ENCODE measurements at places on chromosomes 11 and 22.

DNA sequence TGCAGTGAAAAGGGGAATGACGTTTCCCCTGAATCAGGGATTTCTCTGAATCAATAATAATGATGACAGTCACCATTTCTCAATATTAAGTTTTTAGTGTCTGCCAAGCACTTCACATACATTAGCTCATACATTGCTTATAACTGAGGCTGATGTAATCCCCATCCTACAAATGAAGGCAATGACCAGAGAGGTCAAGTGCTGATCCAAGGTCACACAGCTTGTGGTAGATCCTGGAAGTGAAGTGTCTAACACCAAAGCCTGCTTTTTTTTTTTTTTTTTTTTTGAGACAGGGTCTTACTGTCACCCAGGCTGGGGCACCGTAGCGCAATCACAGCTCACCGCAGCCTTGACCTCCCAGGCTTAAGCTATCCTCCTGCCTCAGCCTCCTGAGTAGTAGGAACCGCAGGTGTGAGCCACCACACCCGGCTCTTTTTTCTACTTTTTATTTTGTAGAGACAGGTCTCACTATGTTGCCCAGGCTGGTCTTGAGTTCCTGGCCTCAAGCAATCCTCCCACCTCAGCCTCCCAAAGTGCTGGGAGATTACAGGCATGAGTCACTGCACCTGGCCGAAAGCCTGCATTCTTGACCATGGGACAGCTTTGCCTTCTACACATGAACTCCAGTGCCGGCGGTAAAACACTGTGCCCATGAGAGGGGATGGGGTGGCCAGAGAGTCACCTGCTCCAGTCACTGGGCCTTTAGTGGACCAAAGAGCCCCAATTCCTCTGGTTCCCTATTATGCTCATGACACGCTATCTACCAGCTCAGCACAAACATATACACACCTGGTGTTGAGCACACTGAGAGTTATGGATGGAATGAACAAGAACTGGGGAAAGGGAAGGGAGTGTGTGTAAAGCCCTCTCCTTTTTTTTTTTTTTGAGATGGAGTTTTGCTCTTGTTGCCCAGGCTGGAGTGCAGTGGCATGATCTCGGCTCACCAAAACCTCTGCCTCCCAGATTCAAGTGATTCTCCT is 17.4 kb downstream of the ARHGAP1 start:
- DNase-seq, result no peak

DNA sequence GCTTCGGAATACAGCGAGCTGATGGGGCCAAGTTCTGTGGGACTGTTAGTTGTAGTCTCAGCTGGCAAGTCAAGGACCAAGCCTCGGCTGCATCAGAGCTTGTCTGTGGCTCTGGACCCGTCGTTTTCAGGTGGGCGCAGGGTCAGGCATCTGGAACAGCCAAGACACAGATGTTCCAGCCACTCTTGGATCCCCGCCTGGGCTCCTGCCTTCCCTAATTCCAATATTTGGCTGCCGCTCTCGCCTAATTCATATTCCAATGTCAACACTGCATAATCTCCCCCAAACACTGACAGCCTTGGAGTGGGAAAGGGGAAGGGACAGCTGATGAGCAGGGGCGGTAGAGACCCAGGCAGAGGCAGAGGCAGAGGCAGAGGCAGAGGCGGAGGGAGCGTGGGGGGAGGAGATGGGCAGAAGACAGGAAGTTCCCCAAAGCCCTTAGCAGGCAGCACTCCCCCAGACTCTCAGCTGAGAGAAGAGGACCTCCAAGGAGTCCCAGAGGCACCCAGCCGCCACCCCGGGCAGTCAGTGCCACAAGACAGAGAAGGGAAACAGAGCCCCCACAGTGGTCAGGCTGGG is 49.6 kb upstream of the SLC35C1 start:
- no peak for DNase-seq

GRCh38 chr11:35998634-35999033 is 54.8 kb downstream of the LDLRAD3 start:
- no peak for DNase-seq

GRCh38 chr11:71472941-71473792 is 20.2 kb downstream of the NADSYN1 start:
- DNase-seq, result no peak

DNA sequence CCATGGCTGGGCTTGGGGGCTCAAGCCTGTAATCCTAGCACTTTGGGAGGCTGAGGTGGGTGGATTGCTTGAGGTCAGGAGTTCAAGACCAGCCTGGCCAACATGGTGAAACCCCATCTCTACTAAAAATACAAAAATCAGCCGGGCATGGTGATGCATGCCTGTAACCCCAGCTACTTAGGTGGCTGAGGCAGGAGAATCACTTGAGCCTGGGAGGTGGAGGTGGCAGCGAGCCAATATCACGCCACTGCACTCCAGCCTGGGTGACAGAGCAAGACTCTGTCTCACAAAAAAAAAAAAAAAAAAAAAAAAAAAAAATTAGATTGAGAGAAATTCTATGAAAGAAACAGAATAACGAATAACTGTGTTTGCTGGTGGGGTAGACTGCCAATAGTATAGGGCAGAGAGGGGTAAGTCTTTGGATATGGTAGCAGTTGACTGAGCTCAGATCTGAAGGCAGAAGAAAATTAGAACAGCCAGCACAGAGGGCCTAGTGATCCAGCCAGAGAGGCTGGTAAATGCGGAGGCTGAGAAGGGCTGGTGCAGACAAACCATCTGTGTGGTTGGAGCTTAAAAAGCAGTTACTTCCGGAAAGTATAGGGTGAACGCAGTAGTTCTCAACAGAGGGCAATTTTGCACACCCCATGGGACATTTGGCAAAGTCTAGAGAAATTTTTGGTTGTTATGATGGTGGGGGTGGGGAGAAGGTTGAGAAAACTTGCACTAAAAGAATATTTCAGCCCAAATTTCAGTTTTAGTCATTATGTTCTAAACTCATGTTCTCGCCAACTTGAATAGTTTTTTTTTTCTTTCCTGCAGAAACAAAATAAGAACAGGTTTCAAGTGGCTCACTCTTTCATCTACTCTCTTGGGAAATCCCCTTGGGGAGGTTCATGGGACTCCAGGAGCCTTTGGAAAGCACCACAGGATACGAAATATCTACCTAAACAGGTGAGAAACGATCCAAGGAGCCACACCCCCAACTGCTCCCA is 1.6 kb upstream of the HORMAD2 start:
- DNase-seq, result no peak

DNA sequence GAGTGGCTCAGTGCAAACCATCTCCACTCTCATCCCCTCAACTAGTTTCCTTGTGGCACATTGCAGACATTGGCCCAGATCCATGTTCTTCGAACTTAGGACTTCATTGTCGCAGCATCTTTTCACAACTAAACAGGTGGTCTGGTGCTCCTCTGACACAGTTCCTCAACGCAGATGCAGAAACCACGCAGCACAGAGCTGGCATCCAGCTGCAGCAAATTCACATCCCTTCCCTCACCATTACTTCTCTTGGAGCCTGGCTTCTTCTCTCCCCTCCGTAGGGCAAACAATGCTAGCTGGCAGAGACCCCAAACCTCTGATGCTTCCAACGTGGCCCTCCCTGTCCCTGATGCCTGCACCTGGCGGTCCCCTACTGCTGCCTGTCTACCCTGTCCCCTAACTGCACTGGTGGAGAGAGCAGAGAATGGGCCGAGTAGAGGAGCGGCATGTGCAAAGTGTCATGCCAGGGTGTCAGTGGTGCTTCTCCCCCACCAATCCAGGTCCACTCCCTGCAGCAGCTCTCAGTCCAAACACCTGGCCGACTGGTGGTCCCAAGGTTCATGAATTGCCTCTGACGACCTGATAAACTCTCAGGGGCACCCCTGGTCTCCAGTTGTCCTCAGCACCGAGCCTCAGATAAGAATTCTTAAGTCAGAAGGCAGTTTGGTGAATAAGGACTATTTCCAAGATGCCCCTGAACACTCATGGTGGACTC is 18.1 kb downstream of the TMPRSS13 start:
- DNase-seq, result no peak

- peak; percentile 82 for DNase-seq
Measured at GRCh38 chr22:22687638-22688500, 43.5 kb downstream of the GGTLC2 start.
